ENCODE measurements at places on chromosomes 11 and 22. TPM values are rescaled to one million over a fixed set of nuclear protein-coding genes. Genes with fewer than 3 reads are reported as not detected.

SNX19 gene
- 57.4 TPM for total RNA-seq

C11orf91 gene
- total RNA-seq: 2.0 TPM

CCDC116 gene
- 0.35 TPM for total RNA-seq

SLC22A8 gene
- total RNA-seq: not detected

DNA sequence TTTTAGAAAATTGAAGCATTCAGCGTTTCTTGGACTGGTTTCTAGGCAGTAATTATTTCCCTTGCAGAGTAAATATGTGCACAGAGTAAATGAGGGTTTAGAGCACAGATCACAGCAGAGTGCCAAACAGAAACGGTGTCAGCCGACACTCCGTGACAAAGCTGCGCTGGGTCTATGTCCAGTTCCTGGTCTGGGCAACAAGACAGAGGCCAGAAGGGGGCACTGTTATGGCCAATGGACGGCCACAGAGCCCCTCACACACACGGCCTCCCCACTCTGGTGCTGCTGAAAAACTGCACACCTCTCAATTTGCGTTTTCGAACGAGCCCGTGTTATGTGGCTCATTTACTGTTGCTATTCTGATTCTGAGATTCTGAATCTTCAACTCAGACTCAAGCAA, 180.7 kb downstream of the MPPED1 start:
- DNase-seq: no peak

DNA sequence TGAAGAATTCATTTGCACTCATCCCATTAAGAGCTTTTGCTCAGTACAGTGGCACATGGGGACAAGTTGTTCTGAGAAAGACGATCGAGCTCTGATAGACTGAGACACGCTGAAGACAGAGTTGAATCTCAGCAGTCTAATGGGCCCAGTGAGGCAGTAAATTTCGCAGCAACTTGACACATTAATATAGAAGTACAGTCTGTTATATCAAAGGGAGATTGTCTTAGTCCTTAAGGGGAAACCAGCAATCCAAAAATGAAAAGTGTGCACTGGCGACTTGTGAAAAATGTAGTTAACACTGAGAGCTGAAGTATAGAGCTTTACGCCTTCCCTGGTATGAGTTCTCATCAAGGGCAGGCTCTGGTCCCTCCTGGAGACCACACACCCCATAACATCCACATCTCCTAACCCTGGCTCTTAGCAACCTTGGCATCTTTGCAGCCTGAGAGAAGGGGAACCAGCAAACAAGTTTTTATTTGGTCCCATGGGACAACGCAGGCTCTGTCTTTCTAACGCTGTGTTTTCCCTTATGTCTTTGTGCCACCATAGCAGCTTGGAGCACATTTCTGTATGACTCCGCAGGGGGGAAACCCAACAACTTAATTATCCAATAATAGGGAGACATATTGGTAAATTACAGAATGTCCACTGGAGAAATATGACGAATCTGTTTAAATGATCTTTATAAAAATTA, 952.5 kb downstream of the OPCML start:
- no peak for DNase-seq

GRCh38 chr22:44540756-44541670, 43.0 kb upstream of the RTL6 start:
- DNase-seq: no peak

DNA sequence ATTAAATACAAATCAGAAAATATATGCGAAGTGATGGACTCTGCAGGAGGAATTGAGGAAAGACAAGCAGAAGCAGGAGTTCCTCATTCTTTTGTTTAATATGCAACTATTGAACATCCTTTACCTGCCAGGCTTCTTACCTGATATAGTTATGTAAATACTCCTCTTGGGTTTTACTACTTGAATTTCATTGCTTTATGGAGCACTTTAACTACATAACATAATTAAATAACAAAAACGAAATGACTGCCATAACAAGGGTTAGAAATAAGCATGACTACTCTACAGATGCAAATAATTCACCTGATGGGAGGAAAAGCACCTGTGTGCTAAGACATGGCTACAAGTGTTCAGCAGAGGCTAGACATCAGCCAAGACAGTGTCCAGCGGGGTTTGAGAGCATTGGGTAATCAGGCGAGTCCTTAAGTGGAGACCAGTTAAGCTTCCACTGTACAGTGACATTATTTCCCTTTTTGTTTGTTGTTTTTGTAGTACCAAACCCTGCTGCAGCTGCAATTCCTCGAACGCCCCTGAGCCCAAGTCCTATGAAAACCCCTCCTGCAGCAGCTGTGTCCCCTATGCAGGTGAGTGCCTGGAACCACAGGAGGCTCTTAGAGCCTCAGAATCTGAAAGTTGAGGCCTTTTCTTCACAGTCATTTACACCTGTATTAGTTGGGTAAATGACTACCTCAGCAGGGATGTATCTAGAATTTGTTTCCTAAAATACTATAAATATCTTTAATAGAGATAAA, 67.4 kb downstream of the SPECC1L start:
- DNase-seq: no peak

GRCh38 chr11:84825106-84825660, 802.0 kb downstream of the DLG2 start:
- DNase-seq: no peak

All from glomerular endothelial cell (primary cell).